ENCODE measurements at places on chromosomes 6 and 20.

- no peak for DNase-seq
Measured at GRCh38 chr20:49567421-49568277, at the start of gene PTGIS. TSS of gene PTGIS (minus strand) at chr20:49568137. CDS start at chr20:49568116, 21 bp downstream.

DNA sequence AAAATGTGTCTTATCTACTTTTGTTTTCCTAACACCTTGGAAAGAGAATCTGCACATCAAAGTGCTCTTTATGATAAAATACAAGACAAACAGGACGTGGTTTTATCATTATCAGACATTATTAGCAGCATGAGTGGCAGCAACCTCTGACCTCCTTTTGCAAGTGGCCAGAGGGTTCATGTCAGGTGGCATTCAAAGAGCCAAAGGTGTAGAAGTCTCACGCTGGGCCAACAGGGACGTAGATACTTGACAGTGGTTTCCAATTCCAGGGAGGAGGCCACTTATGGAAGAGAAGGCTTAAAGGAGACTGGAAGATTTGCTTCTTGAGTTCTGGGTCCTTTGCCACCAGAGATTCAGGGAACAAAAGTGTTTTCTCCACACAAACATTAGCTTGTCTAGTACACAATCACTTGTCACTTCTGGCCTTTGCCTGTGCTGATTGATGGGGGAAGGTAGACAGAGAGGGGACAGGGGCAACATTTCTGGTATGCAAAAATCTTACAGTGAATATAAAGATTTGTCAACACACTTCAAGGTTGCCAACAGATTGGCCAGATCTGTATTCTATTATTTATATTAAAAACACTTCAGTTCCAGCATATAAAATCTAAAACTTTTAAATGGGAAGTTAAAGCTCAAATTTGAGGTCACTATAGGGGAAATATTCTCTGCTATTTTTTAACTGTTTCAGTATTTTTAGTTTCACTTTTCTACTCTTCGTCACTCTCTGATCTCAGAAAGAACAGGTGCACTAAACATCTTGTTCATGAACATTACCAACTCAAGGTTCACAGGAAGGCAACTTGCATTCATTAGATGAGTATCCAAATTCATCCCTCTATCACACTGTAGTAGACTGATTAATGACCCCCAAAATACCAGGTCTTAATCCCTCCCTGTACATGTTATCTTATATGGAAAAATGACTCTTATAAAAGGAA is 52.1 kb upstream of the FBXO30 start:
- DNase-seq, result no peak

DNA sequence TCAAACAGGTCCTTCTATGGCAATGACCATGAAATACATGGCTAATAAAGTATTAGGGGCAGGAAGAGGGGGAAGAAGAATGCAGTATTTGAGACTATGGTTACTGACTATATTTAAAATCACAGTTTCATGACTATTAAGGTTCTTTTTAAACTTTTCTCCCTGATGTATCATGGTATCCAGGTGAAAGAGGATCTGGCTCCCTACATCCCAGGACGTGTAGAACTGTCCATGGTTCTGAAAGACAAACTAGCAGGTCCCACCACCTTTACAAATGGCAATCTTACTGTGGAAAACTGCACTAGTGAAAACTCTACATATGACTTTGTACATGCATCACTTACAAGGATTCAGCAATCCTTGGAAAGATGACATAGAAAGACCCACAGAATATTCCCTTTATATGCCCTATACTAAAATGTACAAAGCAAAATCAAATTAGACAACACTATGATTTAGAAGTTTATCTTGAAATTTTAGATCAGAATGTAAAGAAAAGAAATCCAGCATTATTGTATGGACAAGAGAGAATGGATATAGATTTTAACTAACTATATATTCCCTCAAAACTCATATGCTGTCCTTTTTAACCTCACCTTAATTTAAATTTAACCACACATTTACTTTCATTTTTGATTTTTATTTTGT is 33.5 kb downstream of the RPP21 start:
- no peak for DNase-seq

GRCh38 chr20:951384-952169 is 35.4 kb upstream of the ANGPT4 start:
- no peak for DNase-seq

- DNase-seq, result no peak
Measured at GRCh38 chr6:53956068-53956711, 155.1 kb upstream of the MLIP start.

DNA sequence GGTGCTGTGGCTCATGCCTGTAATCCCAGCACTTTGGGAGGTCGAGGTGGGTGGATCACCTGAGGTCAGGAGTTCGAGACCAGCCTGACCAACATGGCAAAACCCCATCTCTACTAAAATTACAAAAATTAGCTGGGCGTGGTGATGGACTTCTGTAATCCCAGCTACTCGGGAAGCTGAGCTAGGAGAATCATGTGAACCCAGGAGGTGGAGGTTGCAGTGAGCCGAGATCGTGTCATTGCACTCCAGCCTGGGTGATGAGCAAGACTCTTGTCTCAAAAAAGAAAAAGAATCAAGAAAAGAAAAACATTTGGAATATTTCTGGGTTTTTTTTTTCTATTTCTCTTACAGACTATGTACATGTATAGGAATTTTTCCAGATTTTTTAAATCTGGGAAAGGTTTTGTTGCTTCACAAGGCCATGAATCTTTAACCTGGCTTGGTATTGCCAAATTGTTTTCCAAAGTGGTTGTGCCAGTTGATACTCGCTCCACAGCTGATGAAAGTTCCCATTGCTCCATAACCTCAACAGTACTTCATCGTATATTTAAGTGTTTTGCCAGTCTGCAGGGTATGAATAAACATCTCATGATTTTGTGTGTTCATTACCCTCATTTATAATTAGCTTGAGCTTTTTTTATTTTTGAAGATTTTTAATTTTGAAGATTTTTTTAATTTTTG is 33.5 kb downstream of the RNF217 start:
- no peak for DNase-seq

- DNase-seq, result no peak
Measured at GRCh38 chr20:5171790-5172164, 45.0 kb downstream of the CDS2 start.

DNA sequence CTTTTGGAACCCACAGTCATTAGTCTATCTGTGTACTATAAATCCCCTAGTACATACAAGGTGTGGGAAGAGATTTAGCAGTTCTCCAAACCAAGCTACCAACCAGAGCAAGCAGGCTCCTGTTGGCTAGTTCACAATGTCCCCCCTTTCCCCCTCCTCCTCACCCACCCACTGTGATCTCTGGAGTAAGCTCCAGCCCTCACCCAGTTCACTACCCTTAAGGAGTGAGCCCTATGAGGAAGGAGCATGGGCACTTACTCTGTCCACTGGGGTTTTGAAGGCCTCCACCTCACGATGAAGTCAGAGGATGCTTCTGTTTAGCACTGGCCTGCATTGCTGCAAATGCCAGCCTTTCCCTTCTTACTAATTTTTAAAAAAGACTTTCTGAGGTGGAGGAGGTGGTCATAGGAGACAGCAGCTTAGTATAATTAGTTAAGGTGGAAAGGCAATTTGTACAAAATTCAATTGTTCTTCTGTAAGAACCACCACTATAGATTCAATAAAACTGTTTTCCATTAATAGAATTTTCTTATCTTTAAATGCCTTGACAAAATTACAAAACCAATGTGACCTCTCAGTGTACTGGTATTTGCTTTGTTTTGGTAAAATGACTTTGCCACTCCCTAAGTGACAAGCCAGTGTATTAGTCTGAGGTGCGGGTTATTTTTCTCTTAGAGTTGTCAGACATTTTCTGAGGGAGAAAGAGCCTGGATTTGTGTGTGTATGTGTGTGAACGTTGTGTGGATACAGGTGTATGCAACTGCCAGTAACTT is 86.2 kb downstream of the TULP4 start:
- DNase-seq, result no peak

DNA sequence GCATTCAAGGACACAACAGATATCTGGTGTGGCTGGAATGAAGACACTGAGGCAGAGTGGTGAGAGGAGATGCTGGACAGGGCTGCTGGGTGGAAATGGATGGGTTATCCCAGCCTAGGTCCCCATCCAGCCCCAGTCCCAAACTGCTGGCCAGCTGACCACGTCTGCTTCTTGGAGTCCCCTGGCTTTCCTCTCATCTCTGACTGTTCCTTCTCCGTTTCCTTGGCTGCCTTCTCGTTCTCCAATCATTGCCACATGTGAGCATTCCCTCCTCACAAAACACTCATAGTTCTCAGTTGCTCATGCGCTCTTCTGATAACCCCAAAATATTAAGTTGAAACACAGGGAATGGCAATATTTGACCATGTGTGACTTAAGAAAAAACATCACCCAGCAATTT is 31.5 kb downstream of the MAFB start:
- DNase-seq, result no peak

DNA sequence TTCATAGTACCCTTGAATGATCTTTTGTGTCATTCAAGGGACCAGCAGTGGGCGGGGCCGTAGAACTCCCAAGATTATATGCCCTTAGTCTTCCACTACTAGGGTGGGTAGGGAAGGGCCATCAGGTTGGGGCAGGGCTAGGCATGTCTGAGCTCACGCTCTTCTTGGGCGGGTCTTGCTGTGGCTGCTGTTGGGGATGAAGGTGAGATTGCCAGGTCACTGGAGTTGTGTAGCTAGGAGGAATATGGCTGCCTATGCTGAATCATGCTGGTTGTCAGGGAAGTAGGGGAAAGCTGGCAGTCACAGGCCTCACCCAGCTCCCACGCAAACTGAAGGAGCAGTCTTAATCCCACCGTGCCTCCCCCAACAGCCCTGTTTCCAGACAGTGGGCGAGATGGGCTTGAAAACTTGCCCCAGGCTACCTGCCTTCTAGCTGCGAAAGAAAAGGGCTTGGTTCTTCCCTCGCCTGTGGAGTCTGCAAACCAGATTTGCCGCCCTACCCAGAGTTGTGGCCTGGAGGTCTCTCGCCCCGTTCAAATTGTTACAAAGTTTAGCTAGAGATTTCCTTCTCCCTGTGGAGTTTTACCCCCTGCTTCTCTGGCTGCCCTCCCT is 76.4 kb upstream of the ADGRF4 start:
- DNase-seq, result no peak
